ENCODE measurements at places on chromosomes 2 and 18.

DNA sequence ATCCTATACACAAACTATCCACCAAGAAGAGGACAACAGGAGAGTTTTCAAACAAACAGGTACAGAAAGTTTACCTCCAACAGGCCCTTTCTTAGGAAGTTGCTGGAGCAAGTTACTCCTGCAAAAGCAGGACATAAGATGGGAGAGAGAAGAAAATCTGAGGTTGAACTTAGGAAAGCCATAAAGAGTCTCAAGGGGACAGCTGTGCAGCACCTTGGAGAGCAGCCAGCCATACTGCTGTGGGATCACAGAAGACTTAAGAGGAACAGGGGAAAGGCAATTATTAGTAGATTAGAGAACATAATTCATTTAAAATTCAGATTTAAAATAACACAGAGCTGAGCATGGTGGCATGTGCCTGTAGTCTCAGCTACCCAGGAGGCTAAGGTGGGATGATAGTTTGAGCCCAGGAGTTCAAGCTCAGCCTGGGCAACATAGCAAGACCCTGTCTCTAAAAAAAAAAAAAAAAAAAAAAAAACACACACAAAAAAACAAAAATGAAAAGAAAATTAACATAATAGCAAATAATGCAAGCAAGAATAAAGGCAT is 148.1 kb upstream of the SIX3 start:
- DNase-seq: no peak

DNA sequence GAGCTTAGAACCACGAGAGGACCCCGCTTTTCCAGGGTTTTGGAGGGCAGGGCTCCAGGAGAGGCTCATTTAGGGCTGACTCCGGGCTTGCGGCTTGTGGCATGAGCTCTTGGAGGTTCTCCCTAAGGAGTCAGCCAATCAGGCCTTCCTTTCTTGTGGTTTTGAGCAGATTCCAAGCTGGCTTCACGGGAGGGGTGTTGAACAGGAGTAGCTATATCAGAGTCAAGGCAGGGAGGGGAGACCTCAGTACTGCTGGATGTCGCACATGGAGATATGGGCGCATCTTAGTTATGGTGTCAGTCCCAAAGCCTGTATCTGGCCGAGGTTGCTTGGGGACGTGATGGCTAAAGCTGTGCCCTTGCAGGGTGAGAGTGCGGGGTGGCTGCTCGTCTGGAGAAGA is 98.6 kb downstream of the AGAP1 start:
- no peak for DNase-seq

GRCh38 chr2:96340493-96341414 is 5.2 kb downstream of the NCAPH start:
- DNase-seq: no peak

DNA sequence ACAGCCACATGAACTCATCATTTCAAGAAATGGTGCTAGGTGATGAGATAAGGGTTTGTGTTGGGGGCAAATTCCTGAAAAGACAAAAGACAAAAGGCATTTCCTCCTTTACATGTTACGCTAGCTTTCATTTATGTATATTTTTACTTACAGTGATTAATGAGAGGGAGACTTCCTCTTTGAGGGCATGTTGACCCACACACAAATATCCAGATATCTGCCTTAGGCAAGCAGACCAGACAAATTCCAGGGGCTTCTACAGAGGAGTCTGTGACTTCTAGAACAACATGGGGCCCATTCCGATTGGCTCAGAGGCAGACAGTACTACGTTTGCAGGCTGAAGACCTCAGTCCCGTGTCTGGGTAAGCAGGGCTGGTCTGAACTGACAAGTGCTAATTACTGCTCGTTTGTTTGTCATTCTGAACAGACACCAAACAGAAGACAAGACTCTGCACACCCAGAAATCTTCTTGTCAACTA is 74.8 kb upstream of the ST6GAL2 start:
- DNase-seq: no peak

- no peak for DNase-seq
These were observed 82.2 kb downstream of the MARCO start for GRCh38 chr2:119024152-119024551.

- DNase-seq: no peak
These were observed 72.3 kb downstream of the CCDC138 start for GRCh38 chr2:108858894-108859293.

DNA sequence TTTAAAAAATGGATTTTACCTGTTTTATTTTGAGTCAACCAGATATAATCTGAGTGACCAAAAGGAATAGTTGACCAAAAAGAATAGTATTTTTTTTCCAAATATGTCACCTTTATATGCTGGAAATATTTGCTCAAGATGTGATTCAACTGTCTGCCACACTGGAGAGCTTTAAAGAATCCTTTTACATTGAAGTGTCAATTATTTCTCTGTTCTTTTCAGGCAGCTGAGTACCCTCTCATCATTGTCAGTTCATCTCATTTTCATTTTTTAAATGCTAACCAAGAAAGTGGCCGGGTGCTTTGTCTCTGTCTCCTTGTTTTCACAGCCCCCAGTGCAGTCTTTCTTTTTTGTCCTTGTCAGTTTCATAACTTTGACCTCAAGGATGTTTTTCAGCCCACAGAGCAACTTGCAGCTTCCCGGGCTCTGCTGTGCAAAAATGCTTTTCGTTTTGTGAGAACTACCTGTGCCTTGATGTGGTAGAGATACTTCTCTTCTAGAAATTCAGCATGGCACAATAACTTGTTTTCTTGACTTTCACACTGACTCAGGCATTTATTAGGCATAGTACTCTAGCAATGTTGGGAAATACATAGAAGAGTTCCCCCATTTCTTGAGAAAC is 23.4 kb upstream of the CERS6 start:
- DNase-seq: no peak

GRCh38 chr18:321865-322467 is 54.1 kb upstream of the THOC1 start:
- no peak for DNase-seq

DNA sequence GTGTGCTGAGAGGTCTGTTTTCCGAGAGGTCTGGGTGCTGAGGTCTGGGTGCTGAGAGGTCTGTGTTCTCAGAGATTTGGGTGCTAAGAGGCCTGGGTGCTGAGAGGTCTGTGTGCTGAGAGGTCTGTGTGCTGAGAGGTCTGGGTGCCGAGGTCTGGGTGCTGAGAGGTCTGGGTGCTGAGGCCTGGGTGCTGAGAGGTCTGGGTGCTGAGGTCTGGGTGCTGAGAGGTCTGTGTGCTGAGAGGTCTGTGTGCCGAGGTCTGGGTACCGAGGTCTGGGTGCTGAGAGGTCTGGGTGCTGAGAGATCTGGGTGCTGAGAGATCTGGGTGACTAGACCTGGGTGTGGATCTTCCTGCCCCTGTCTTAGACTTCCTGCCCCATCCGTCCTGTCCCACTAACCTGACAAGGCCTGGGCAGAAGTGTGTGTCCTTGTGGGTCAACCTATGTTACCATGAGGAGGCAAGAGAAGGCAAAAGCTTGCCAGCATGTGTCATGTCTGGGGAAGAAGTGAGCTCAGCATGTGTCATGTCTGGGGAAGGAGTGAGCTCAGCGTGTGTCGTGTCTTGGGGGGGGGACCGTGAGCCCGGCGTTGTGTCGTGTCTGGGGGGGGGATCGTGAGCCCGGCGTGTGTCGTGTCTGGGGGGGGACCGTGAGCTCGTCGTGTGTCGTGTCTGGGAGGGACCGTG is 69.3 kb downstream of the KCNG2 start:
- no peak for DNase-seq

GRCh38 chr2:239220341-239220740 is 180.5 kb downstream of the HDAC4 start:
- no peak for DNase-seq

GRCh38 chr2:237128026-237128703 is 42.5 kb downstream of the COPS8 start:
- DNase-seq: peak; percentile 14

- no peak for DNase-seq
These were observed 246.6 kb downstream of the EIPR1 start for GRCh38 chr2:3130889-3131635.

DNA sequence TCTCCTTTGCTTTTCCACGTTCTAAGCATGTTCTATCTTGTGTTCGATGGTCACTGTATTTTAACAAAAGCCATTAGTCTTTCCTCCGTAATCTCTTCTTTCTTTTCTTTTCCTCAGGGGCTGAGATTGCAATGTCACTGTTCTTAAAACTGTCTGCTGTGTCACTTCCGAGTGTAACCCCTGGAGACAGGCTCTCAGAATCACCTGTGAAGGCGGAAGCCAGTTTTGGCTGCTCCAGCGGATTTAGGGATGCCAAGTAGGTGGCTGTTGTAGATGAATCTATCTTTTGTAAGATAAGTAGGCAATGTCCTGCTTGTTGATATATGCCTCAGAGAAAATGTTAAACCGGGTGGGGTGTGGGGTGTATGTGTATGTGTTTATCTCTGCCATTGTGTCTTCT is 94.7 kb upstream of the L3MBTL4 start:
- no peak for DNase-seq

GRCh38 chr18:47873625-47874024 is 56.8 kb downstream of the SMAD2 start:
- DNase-seq: no peak

GRCh38 chr2:176997792-176998169 is 214.8 kb upstream of the HNRNPA3 start:
- no peak for DNase-seq

- no peak for DNase-seq
These were observed 122.9 kb upstream of the ACVR1C start for GRCh38 chr2:157751462-157752058.

GRCh38 chr2:159129269-159129668 is 157.2 kb downstream of the WDSUB1 start:
- DNase-seq: no peak

DNA sequence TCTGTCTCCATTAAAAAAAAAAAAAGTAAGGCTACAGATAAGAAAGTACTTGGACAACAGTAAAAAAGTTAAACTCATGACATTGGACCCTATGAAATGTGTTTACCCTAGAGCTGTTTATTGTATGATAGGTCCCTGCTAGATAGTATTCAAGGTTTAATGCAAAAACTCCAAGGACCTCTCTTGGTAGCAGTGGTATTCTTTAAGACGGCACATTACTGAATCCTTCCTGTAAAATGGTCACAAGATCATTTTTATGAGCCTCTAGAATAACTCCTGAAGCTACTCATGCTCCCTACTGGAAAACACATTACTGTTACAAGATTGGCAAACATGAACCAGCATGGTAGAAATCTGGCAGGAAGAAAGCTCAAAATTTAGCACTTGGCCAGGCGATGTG is 38.8 kb downstream of the GALM start:
- no peak for DNase-seq

- no peak for DNase-seq
These were observed 102.1 kb upstream of the HS6ST1 start for GRCh38 chr2:128420776-128421175.

DNA sequence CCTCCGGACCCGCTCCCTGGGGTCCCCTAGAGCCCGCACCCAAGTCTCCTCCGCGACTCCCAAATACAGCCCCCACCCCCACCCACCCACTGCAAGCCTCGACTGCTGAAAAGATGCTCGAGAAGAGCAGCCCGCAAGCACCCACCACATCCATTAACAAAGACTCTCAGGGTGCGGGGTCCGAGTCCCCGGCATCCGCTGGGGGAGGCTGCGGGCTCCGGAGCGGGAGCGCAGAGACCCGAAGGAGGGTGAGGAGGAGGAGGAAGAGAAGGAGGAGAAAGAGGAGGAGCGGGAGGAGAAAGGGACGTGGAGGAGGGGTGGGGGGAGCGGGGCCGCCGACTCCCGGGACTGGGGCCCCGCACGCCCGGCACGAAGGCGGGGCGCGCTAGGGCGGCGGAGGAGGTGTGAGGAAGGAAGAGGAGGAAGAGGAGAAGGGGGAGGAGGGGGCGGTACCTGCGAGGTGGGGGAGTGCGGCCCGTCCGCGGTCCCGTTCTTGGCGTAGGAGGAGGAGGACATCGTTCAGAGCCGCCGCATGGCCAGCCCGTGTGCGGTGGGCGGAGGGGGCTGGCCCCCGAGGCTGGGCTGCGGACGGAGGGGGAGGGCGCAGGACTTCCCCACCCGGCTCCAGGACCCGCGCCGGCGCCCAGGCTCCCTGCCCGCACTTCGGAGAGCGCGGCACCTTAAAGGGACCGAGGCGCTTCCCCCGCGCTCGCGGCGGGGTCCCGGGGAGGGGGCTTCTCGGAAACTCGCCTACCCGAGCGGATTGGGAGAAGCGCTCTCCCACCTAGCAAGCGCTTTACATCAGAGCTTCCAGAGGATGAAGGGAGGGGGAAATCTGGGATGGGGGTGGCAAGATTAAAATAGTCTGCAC is at the start of gene CACNB4:
CACNB4 (minus strand) TSS at position 549 of the 871 bp plus-strand sequence.
- no peak for DNase-seq

GRCh38 chr2:10772868-10773215 is 39.7 kb downstream of the PDIA6 start:
- no peak for DNase-seq

- DNase-seq: no peak
These were observed 46.3 kb downstream of the LTBP1 start for GRCh38 chr2:32993005-32993539.

- no peak for DNase-seq
These were observed 439.7 kb upstream of the CDH20 start for GRCh38 chr18:60893355-60894097.

- DNase-seq: no peak
These were observed 222.9 kb downstream of the HNMT start for GRCh38 chr2:138187221-138187620.

GRCh38 chr18:48872234-48873145 is 78.3 kb downstream of the SMAD7 start:
- DNase-seq: no peak

- no peak for DNase-seq
These were observed 197.5 kb downstream of the IRS1 start for GRCh38 chr2:226601881-226602662.

Measured in stimulated activated CD4-positive, alpha-beta T cell treated with anti-CD3 and anti-CD28 coated beads, Interleukin-15, amount 100 ng/mL, for 1 hour (primary cell).